ENCODE measurements at places on chromosomes 1 and 21.

- DNase-seq = no peak
These were observed 22.1 kb upstream of the IFNAR2 start for GRCh38 chr21:33207449-33208149.

DNA sequence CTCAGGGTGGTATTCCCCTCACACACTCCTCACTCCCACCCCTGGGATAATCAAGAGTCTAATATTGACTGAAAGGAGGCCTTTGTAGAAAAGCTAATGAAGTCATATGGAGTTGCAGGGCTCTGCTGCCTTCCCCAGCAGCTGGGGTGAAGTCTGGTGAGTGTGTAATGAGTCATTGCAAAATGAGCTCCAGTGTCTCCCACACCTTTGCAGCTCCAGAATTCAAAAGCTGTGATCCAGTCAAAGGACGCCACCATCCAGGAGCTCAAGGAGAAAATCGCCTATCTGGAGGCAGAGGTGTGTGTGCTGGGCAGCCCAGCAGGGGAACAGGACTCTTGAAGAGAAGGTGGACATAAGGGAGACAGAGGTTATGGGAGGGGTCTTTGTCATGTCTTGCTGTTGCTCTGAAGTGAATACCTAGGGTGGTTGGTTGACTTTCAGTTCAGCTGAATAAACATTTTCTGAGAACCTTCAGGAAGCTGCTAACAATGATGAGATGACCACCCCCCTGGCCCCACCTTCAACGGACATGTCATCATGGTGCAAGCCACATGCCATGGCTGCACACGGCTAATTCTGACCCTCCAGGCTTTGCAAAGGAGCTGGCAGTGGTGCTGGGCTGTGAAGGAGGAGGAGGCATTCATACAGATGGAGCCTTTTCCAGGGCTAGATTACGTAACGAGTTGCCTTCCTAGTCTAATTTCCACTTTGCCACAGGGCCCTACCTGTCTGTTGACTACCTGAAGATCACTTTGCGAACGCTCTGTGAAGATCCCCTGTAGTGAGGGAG lies 32.2 kb upstream of the SNX27 start:
- DNase-seq = no peak

DNA sequence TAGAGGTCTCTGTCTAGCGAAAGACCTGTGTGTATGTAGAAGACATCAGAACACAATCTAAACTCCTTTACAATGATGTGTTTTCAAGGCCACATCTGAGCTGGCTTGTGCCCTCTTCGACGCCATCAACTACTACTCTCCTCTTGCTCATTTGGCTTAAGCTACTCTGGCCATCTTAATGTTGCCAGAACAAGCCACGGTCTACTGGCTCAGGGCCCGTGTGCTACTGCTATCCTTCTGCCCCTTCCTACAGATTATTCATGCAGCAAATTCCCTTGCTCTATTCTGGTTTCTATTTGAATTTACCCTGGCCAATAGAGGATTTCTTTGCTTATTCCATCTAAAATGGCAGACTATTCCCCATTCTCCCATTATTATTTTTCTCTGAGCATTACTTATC lies 121.7 kb downstream of the ZZZ3 start:
- no peak for DNase-seq

GRCh38 chr1:244349103-244349531 lies 102.6 kb downstream of the ADSS2 start:
- no peak for DNase-seq

- DNase-seq = no peak
These were observed 21.6 kb downstream of the IFNLR1 start for GRCh38 chr1:24165500-24165899.

DNA sequence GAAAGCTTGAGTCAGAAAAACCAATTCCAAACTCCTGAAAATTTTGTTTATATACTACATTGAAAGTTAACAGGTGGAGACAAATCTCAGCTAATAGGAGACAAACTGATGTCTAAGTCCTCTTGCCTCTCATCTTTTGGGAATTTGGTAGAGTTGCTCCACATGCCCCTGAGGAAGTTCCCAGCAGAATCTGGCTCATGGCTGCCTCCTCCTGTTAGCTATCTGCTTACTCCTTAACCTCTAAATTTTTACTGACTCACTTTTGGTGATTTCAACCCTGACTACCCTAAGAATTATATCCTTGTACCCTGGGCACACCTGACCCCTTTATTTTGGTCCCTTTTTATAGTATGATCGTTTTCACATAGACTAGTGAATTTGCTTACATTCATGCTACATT lies 633.7 kb upstream of the USP24 start:
- DNase-seq = no peak

DNA sequence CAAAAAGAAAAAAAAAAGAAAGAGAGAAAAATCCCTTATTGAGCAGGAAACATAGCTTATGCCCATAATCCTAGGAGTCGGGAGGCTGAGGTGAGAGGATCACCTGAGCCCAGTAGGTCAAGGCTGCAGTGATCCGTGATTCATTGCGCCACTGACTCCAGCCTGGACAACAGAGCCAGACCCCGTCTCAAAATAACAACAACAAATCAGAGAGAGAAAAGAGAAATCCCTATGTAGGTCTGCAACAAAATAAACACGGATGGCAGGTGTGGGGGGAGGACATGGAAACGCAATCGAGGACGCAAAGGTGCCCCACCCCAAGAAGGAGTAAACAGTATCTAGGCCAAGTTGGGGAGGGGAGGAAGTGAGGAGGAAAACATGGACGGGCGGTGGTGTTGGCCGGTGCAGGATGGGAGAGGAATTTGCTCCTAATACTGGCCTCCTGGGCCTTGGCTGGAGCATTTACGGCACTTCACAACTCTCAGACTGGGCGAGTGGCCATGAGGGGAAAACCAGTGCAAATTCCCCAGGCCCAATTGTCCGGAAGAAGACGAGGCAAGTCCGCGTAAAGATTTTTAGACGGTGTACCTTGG lies 609 bp upstream of the CHTOP start:
- no peak for DNase-seq

DNA sequence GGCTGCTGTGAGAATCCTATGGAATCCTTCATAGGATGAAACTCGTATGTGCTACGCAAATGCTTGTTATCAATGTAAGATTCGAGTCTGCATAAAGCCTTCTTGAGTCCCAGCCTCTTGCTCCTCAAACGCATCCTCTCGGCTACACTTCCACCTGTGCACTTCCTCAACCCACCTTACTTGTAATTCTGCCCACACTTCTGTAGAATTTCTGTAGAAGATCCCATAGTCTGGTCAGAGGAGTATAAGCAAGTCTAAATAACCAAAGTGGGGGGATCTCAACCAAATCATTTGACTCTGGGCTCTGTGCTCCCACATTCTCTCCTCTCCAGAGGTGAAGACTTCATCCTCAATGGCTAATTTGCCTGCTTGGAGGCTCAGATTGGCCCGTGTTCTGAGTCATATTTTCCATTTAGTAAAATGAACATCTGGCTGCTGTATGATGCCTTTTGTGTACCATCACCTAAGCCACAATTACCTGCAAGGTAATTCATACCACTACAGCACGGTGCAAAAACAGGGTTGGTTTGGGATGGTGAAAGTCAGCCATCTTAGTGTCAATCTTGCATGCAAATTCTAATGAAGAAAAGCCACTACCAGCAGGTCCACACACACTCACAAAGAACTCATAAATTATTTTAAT lies 63.2 kb downstream of the ITPKB start:
- DNase-seq = no peak

GRCh38 chr1:19818324-19818723 lies 3.2 kb upstream of the RNF186 start:
- DNase-seq = no peak

DNA sequence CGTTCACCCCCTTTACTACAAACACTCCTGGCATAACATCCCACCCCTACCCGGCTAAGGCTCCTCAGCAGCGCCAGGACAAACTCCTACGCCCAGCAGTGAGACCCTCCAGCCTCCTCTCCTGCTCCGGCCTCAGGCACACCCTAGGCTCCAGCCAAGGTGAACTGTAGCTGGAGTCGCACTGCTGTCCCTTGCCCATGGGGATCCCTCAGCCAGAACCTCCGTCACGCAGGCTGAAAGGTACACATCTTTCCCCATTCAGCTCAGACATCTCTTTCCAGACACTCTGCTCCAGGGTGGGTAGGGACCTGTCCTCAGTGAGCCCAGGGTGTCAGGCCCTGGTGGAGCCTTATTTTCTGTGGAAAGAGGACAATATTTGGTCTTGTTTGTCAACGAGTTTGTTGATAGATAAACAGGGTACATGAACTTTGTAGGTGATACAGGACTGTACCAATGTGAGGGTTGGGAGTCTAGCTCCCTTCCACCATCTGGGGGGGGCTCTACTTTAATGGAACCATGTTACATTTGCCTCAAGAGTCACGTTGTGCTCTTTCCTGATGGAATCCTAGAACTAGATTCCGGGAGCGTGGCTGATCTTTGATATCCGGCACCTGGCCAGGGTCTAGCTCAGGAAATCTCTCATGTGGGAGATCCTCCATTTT lies 56.5 kb upstream of the SSBP3 start:
- DNase-seq = no peak

GRCh38 chr21:41632748-41633475 lies 125.0 kb upstream of the TMPRSS2 start:
- no peak for DNase-seq

- DNase-seq = no peak
These were observed 73.5 kb downstream of the CNST start for GRCh38 chr1:246639732-246640131.

DNA sequence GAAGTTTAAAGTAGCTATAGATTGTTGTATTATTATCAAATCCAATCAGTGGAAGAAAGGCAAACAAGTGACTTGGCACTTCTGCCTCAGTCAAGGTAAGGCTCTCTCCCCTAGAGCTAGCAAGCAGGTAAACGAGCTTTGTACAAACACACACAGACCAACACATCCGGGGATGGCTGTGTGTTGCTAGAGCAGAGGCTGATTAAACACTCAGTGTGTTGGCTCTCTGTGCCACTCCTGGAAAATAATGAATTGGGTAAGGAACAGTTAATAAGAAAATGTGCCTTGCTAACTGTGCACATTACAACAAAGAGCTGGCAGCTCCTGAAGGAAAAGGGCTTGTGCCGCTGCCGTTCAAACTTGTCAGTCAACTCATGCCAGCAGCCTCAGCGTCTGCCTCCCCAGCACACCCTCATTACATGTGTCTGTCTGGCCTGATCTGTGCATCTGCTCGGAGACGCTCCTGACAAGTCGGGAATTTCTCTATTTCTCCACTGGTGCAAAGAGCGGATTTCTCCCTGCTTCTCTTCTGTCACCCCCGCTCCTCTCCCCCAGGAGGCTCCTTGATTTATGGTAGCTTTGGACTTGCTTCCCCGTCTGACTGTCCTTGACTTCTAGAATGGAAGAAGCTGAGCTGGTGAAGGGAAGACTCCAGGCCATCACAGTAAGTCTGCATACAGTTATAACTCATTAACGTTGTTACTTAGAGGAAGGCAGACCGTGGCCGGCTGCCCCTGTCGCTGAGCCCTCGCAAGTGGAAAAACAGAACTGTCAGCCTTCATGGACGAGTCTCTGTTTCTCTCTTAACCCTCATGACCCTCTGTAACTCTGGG lies at the start of gene PALMD:
Gene PALMD (plus strand): TSS at position 415 of the 833 bp plus-strand sequence. CDS start 205 bp downstream, at position 620.
- DNase-seq = no peak

- no peak for DNase-seq
These were observed 28.4 kb upstream of the TMEM52 start for GRCh38 chr1:1947493-1947892.

DNA sequence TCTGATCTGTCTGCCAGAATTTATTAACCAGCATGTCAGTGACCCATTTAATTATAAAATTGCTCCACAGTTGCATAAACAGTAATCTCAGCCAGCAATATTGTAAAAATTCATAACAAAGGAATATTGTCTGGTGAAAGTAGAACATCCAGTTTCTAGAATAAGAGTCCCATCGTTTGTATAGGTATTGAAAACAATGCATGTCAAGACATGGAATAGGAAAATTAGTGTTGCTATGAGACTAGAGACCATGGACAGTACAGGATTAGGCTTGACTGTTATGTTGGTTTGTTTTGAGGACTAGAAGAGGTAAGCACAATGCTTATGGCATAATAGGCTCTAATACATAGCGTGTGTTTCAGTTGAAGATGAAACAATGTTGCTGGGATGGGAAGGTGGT lies 37.1 kb downstream of the ATF6 start:
- DNase-seq = no peak

DNA sequence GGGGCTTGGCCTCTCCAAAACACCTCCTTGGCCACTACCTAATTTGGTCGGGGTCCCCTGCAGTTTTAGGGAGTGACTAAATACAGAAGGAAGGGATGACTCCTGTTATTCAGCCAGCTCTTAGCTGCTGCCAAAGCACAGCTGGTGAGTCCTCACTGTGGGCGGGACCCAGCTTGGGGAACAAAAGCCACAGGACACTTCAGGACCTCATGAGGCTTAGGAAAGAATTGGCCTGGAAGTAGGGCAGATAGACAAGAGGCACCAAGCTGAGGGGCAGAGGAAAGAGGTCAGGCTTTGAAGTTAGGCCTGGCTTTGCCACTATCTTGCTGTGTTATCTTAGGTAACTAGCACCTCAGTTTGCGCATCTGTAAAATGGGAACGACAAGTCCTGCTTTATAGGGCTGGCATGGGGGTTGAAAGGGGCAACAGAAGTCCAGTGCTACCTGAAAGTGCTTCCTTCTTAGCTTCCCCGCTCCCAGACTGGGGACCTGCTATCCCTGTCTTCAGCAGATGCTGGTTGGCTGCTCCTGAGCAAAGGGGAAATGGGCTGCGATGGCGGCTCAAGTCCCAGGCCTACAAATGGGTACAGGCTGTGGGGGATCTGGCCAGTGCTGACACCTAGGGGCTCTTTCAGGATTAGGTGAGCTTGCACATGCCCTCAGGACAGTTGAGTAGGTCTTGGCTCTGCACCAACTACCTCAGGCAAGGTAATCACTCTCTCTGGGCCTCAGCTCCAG lies 15.7 kb downstream of the IFI6 start:
- DNase-seq = no peak

DNA sequence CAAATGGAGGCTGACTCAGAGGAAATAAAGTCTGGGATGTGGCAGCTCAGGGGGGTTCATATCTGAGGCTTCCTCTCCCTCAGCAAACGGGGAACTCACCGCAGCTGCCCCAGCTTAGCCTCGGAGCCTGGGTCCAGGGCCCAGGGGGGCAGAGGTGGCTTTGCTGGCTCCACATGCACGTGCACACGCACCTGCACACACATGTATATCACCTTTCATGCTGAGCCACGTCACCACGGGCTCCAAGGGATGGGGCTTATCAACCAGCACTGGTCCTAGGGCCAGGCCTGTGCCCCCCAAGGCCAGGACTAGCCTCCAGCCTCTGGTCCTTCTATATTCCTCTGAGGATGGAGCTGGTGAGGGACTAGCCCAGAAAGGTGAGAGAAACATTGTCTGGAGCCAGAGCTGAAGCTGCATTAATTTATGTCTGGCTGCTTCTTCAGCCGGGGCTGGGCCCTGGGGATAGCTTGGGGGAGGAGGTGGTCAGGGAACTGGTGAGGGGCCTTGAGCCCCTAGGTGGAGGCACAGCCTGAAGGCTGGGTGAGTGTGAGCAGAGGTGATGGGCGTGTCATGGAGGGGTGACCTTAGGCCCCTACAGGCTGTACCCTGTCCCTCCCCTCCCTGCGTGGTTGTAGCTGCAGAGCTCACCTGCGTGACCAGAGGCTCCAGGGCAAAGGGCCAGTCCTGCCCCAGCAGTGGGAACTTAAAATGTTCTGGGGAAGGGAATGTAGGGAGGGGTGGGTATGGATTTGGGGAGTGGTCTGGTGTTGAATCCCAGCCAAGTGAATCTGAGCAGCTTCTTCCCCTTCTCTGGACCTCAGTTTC lies 520.8 kb downstream of the PTPRU start:
- DNase-seq = no peak

- DNase-seq = no peak
These were observed 46.0 kb upstream of the OLIG2 start for GRCh38 chr21:32979598-32980268.

GRCh38 chr1:214326406-214326805 lies 45.4 kb downstream of the SMYD2 start:
- DNase-seq = no peak
